Kidney (tissue), 22 donors: ENCODE measurements at places on chromosomes 12 and 14. TPM values are rescaled to one million over a fixed set of nuclear protein-coding genes. Genes with fewer than 3 reads are reported as not detected.

Gene COA8
- polyA plus RNA-seq, result 65.1 TPM

Gene CPNE6
- 3.4 TPM for polyA plus RNA-seq

Gene LBHD2
- polyA plus RNA-seq, result 0.82 TPM

Gene RPL10L
- not detected for polyA plus RNA-seq

- DNase-seq, result no peak
Observed at GRCh38 chr12:98275131-98275475, 240.3 kb upstream of the TMPO start.
